HCT116 (cell line): ENCODE measurements at places on chromosomes 7 and 10.

DNA sequence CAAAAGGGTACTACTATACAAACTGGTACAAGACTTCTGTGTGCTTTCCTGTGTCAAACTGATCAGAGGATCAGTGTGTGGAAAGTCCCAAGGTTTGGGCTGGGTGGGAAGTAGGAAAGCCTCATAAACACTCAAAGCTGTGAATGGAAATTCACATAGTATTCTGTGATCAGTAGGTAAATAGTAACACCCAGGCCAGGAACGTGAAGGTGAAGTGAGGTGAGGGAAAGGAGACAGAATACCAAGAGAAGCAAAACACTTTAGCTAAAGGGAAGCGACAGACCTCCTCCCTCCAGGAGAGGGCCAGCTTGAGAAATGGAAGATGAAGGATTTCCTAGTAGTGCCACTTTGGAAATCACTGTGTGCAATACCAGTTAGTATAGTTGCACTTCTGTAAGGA, 451.9 kb downstream of the KCNMA1 start:
- DNase-seq = no peak

- DNase-seq = no peak
Measured at GRCh38 chr10:121062115-121062514, 211.0 kb downstream of the WDR11 start.

- no peak for DNase-seq
Measured at GRCh38 chr7:72040641-72041040, 371.5 kb downstream of the CALN1 start.

- DNase-seq = no peak
Measured at GRCh38 chr10:110533149-110533548, 34.3 kb upstream of the SMC3 start.

DNA sequence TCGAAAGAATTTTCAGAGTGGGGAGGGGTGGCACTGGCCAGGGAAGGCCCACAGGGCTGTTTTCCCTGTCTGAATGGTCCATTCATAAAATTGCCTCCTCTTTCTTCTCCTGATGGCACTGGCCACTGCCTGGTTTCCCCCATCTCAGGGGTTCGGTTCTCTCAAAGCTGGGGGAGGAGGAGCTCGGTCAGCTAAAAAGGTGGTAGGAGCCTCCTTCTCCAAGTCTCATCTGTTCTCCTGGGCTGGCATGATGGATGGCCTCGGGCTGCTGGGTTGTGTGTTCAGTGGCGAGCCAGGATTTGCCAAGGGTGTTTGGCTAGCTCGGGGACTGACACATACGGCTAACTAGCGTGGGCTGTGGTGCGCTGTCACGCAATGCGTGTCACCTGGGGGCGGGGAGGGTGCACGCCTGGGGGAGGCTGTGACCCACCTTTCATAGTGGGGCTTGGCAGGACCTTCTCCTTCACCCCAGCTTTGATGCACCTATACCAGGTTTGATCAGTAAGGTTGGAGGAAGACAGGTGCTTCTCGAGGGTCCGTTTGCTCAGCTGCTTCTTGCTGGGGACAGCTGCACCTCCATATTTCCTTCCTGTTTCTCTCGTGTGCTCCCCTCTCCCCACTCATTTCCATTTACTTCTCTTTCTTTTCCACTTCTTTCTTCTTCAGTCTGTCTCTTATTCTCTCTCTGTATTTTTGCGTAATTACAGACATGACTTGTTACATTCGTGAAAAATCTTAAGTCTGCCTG, 36.3 kb downstream of the RBM20 start:
- DNase-seq = no peak

- DNase-seq = no peak
Measured at GRCh38 chr10:6148908-6149307, 53.8 kb upstream of the PFKFB3 start.

DNA sequence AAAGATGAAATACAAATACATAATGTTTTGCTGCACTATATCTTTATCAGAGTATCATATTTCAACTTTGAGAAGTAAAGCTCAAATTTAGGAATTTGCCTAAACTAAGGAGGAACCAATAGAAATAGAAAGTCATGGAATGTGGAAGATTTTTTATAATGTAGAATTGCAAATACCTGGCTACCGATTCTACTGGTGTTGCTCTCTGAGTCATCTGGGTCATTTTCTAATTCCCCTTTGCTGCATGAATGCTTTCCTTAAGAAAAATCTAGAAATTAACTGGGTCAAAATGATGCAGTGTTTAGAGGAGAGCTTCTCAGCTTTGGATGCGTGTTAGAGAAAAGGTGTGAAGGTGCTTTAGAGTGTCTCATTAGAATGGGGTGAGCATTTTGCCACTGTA, 568.9 kb upstream of the ANKRD30A start:
- no peak for DNase-seq

- no peak for DNase-seq
Measured at GRCh38 chr7:127692200-127692599, 40.2 kb downstream of the SND1 start.

GRCh38 chr7:22378199-22378980, 21.4 kb upstream of the RAPGEF5 start:
- no peak for DNase-seq

GRCh38 chr10:11113156-11113555, 95.5 kb downstream of the CELF2 start:
- no peak for DNase-seq

DNA sequence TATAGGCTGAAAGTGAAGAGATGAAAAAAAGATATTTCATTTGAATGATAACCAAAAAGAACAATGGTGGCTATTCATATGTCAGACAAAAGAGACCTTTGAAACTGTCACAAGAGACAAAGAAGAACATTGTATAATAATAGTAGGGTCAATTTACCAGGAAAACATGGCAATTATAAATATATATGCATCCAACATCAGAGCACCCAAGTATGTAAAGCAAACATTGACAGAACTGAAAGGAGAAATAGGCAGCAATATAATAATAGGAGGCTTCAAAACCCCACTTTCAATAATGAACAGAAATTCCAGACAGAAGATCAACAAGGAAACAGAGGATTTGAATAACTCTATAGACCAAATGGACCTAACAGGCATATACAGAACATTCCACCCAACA, 876.2 kb downstream of the GRID1 start:
- DNase-seq = no peak

GRCh38 chr7:20558963-20559716, 56.3 kb upstream of the ABCB5 start:
- no peak for DNase-seq

- DNase-seq = no peak
Measured at GRCh38 chr7:106199813-106200364, 84.9 kb downstream of the NAMPT start.

DNA sequence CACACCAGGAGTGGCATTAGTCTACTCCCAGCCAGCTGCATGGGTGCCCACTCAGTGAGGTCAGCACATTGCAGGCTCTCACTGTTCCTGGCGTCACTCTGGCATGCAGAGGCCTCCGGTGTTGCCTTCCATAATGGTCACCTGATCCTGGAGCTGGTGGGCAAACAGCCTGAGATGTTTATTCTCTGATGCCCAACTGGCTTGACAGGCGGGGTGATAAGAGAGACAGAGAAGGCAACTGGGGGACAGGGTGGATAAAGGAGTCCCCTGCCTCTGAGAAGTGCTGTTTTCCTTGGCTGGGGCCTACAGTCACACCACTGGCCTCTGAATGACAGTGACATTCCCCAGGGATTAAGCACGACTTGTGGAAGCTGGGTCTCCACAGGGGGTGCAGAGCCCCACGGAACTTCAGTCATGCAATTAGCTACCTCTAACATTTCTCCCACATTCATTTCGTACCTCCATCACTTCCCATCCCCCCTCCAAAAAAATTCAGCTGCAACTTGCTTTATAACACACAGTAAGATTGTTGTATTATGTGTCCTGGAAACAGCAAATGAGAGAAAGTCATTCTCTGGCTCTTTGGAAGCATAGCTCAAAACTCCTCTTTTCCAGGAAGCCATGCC, 7.1 kb upstream of the RBM20 start:
- DNase-seq = no peak

DNA sequence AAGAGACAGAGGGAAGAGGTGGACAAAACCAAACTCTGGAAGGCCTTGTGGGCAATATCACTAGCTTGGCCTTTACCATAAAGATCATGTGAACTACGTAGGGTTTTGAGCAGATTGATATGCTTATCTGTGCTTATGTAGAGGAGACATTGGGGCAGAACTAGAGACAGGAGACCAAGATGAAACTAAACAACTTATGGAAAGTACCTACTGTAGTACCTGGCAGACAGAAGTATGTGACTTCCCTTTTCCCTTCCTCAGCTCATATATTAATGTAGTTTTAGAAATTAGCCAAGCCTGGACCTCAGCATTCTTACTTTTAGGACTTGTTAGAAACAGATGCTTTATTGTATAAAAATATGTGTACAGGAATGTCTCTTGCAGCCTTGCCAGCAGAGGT, 14.0 kb upstream of the IL6 start:
- DNase-seq = no peak

- DNase-seq = no peak
Measured at GRCh38 chr10:6987536-6987945, 407.5 kb upstream of the PRKCQ start.

- no peak for DNase-seq
Measured at GRCh38 chr10:95312257-95312656, 21.5 kb upstream of the PDLIM1 start.

- DNase-seq = no peak
Measured at GRCh38 chr7:46557295-46557711, 636.2 kb upstream of the IGFBP3 start.

- DNase-seq = no peak
Measured at GRCh38 chr10:117264782-117265181, 23.9 kb downstream of the SLC18A2 start.

- no peak for DNase-seq
Measured at GRCh38 chr7:91582799-91583477, 297.6 kb downstream of the MTERF1 start.

DNA sequence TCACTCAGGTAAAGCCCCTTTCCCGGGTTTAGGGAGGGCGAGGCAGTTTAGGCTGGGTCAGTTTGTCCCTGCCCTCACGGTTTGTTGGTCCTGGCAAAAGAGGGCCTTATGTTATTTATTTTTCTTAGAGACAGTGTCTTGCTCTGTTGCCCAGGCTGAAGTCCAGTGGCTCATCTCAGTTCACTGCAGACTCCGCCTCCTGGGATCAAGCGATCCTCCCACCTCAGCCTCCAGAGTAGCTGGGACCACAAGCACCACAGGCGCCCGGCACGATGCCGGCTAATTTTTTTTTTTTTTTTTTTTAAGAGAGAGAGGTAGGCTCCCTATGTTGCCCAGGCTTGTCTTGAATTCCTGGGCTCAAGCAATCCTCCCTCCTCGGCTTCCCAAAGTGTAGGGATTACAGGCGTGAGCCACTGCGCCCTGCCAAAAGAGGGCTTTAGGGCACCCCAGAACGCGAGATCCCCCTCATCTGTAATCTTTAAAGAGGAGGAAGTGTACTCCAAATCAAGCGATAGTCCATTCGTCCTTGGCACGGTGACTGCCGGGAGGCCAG, 626 bp upstream of the BMS1 start:
- DNase-seq = no peak

GRCh38 chr7:151007469-151007898, 16.7 kb downstream of the NOS3 start:
- DNase-seq = no peak

- DNase-seq = no peak
Measured at GRCh38 chr10:91006752-91007346, 86.0 kb upstream of the ANKRD1 start.

DNA sequence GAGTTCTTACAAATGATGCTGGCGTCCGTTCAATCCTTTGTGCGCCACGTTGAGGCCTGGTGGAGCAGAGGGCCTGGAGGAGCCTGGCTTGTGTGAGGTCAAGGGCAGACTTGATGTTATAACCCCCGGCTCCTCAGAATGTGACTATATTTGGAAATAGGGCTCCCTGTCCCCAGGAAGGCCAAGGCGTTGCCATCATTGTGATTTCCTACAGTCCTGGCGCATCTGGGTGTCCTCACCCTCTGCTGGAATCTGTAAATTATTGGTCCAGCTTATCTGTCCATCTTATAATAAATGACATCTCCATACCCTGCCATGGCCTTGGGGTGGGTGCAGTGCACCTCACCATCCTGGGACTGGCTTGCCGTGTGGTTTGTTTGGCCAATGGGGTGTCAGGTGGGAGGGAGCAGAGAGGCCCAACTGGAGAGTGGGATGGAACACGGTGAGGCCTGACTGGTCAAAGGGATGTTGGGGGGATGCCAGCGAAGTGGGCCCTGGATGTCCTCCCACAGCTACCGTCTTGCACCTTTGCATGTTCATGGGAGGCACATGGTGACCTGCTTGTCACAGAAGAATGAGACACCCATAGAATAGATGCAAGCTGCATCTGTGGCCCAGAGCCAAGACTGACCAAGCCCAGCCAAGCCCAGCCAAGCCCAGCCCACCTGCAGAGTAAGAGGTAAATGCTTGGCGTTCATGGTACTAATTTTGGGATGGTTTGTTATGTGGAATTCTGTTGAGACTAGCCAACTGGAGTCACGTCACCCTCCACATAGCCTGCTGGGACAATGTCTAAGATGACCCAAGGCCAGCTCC, 11.1 kb upstream of the LRRC27 start:
- no peak for DNase-seq

DNA sequence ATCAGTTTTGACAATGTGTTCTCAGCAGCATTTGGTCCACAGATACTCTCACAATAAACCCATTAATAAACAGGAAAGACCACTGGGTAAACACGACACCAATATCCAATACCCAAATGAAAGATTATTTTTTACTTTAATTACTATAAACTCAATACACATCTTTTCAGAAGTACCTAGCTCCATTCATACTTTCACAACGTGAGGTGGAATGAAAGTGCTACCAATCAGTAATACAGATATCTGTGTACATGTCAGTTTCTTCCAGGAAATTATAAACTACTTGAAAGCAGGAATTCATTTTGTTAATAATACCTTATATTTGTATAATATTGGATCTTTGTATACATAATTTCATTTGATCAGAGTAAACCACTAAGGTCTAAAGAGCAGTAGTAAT, 11.9 kb downstream of the CDK6 start:
- no peak for DNase-seq

- DNase-seq = no peak
Measured at GRCh38 chr10:5904227-5904626, 14.2 kb downstream of the FBH1 start.

GRCh38 chr10:115932099-115932498, 340.9 kb downstream of the GFRA1 start:
- DNase-seq = no peak

DNA sequence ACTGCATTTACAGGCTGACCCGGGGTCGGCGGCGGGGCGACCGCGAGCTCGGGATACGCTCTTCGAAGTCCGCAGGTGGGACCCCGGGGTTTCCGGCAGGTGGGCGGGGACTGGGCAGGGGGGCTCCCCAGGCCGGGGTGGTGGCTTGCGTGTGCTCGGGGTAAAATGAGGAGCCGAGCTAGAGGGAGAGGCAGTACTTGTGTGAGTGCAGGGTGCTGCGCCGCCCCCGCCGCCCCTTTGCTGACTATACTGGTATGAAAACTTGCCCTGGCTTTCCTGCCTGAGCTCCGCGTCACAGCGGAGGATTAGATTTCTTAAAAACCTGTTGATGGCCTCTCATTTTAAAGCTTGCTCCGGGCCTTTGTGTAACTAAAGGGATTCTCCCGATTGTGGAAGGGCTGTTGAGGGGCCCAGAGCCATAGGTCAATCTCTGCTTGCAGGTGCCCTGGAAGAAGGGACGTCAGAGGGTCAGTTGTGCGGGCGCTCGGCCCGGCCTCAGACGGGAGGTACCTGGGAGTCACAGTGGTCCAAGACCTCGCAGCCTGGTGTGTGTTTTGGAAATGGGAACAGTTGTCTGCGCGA, 488 bp downstream of the ARMC10 start:
- DNase-seq = no peak
